Sigmoid colon (tissue), 7 donors: ENCODE measurements at places on chromosomes 12 and 14. TPM values are rescaled to one million over a fixed set of nuclear protein-coding genes. Genes with fewer than 3 reads are reported as not detected.

Gene MAP1LC3B2
- not detected for total RNA-seq

DNA sequence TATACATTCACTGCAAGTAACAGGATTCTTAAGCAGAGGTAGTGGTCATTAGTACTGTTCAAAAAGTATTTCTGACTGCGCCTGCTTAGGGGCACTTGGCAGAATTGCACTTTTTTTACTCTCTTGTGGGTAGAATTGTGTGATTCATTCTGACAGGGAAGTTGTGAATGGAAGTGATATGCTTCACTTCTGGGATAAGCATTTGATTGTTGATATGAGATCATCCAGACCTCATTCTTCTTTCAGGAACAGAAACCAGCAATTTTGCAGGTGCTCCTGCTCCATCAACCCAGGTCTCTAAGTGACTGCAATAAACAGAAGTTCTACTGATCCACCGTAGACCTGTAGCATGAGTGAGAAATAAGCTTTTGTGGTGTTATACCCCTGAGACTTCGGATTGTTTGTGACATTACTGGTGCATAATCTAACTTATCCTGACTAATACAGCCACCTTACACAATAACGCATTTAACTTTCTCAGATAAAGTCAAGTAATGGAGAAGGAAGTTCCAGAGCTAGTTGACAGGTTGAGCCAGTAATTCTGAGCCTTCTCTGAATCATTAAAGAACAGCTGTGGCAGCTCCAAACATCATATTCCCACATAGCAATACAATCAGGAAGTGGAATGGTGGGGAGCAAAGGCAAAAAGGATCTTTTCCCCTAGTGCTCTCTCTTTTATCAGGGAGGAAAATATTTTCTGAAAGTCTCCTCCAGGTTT, 387.9 kb downstream of the SYT1 start:
- DNase-seq: no peak

DNA sequence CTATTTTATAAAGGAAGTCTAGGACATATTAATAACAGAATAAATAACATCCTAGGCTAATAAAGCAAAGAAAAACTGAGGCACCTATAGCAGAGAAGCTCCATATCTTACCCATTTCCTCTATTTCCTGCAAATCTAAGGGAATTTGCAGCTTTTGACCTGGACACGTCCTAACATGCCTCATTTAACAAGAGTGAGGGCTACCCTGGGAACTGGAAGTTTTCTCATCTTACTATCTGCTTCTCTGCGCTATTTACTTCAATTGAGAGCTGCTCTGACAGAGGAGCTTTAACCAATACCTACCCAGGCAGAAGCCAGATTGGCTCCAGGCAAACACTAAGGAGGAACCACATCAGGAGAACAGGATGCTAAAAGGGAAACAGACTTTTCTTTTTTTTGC, 5.7 kb downstream of the YBX3 start:
- DNase-seq: no peak

GRCh38 chr12:93804392-93805179, 127.4 kb downstream of the CRADD start:
- no peak for DNase-seq

Gene MLH3
- 37.8 TPM for total RNA-seq

Gene ATF7IP
- 40.6 TPM for total RNA-seq

DNA sequence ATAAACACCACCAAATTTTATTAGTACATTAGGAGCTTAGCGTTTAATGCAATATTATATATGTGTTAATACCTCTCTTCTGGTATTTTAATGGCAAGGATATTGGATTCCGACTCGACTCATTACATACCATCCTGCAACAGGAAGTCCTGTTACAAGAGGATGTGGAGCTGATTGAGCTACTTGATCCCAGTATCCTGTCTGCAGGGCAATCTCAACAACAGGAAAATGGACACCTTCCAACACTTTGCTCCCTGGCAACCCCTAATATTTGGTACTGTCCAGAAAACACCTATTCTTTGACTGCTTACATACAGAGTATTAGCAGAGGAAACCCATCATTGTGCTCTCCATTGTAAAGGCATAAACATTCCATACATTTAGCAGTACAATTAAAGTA, 45.2 kb downstream of the VEZT start:
- DNase-seq: no peak

Gene NDRG2
- 224 TPM for total RNA-seq

DNA sequence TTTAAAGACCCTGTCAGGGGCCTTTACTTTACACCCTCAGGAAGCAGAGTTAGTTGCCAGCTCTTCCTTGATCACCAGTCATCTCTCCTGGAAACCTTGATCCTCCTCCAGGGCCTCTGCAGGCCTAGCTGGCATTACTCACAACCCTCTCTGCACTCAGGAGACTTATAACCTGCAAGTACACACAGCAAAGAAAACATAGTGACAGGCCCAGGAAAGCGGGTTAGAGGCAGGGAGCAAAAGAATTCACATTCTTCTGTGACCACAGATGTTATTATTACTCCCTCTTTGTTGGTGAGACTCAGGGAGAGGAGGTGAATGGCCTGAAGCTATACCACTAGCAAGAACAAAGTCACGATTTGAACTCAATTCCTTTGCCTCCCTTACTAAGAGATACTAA, 87.4 kb downstream of the OR11H12 start:
- no peak for DNase-seq

Gene SLC10A1
- not detected for total RNA-seq

Gene RFX4
- not detected for total RNA-seq

Gene LTB4R
- 2.1 TPM for total RNA-seq

Gene GDF3
- not detected for total RNA-seq

- no peak for DNase-seq
Observed at GRCh38 chr12:44654646-44655639, 221.2 kb downstream of the NELL2 start.

DNA sequence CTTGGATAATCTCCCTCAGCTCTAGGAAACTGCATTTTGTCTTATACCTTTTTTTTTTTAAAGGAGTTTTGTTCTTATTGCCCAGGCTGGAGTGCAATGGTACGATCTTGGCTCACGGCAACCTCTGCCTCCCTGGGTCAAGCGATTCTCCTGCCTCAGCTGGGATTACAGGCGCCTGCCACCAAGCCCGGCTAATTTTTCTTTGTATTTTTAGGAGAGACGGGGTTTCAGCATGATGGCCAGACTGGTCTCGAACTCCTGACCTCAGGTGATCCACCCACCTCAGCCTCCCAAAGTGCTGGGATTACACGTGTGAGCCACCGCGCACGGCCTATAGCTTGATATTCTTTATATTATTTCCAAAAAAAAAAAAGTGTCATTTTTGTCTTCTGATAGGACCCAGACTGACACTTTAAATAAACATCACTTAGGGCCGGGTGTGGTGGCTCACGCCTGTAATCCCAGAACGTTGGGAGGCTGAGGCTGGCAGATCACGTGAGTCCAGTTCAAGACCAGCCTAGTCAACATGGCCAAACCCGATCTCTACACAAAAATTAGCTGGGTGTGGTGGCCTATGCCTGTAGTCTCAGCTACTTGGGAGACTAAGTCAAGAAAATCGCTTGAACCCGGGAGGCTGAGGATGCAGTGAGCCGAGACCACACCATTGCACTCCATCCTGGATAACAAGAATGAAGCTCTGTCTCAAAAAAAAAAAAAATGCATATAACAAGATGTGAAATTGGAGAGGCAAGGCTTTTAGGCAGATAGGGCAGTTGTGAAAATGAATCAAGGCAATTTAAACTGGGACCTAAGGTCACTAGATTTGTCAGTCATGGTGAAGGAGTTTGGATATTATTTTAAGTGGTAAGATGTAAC, 18.4 kb downstream of the SLC2A3 start:
- no peak for DNase-seq

GRCh38 chr12:34292736-34293625, 270.7 kb downstream of the ALG10 start:
- DNase-seq: peak; percentile 49

Gene GALNT6
- total RNA-seq: 1.6 TPM

Gene AMHR2
- total RNA-seq: not detected

DNA sequence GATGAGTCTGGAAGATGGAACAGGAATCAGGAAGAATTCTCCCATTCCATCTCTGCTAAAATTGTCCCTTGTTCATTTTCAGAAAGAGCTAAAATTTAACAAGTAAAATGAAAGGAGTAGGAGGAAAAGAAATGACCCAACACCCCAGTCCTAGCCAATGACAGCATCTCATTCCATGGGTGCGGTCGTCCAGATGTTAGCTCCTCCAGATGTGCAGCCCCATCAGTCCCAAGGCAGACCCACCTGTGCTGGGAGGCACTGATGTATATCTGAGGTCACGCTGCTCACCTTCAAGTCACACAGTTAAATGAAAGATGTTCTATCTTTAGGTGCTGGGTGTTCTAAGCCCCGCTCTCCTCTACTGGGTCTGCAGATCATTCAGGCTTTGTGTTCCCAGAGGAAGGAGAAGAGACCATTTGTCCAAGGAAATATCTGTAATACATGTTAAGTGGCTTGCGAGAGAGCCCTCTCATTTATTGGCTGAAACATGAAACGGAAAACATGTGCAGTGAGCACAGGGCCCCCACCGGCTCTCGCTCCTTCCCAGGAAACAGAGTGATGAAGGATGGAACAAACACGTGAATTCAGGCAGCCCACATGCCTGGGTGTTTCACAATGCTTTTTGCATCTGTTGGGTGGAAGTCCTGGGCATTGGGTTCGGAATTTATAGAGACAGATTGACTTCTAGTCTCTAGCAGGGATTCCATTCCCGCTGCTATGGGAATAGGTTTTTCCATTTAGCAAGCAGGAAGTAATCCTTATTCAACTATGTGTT, 294.6 kb downstream of the NUAK1 start:
- DNase-seq: peak; percentile 65

- DNase-seq: no peak
Observed at GRCh38 chr14:72810201-72810600, 83.7 kb downstream of the DPF3 start.

DNA sequence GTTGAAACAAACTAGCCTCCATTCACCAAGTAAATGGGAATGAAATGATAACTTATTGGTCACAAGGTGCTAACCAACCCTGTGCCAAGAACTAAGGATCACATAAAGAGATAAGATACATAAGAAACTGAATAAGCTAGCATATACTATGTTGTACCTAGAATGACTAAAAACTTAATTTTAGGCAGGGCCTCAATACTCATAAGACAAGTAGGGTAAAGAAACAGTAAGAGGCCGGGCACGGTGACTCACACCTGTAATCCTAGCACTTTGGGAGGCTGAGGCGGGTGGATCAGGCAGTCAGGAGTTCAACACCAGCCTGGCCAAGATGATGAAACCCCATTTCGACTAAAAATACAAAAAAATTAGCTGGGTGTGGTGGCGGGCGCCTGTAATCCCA, 17.7 kb downstream of the GDF11 start:
- DNase-seq: no peak

DNA sequence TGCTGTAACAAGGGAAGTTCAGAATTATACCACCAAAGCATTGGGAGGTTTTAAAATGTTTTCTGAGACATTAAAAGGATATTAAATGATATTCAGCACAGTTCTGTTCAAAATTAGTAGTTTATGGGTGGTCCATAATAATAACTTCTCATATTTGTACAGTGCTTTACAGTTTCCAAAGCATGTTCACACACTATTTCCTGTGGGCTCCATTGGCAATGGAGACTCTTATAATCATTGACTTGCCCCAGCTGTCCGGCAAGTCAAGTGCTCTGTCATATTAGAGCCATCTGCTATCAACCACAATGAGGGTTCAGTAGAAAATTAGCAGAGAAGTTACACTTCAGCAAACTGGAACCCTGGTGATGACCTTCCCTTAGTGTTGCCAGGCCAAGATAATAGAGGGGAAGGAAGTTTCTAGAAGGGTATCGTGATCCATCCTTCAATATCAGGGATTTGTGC, 526.6 kb upstream of the CCDC196 start:
- DNase-seq: no peak

- no peak for DNase-seq
Observed at GRCh38 chr14:75442166-75442565, 14.3 kb downstream of the JDP2 start.

Gene MMP17
- total RNA-seq: 2.7 TPM

Gene ARHGEF25
- 119 TPM for total RNA-seq

DNA sequence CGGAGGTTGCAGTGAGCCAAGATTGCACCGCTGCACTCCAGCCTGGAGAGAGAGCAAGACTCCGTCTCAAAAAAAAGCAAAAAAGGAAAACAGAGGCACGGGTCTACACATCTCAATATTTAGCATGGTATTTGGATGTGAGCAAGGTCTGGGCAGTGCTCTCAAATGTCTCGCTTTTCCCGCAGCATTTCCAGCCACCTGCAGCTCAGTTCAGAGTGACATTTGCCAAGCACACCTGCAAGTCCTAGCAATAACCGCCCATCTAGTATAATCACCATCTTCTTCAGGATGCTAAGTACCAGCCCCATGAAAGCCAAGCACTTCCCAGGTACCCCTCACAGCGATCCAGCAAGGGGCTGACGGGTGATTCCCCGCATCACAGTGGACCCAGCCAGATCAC, 69.1 kb downstream of the FOXN3 start:
- no peak for DNase-seq

- DNase-seq: no peak
Observed at GRCh38 chr12:79482323-79482722, 208.4 kb downstream of the PAWR start.

Gene C12orf60
- 1.1 TPM for total RNA-seq

Gene TUNAR
- total RNA-seq: not detected

DNA sequence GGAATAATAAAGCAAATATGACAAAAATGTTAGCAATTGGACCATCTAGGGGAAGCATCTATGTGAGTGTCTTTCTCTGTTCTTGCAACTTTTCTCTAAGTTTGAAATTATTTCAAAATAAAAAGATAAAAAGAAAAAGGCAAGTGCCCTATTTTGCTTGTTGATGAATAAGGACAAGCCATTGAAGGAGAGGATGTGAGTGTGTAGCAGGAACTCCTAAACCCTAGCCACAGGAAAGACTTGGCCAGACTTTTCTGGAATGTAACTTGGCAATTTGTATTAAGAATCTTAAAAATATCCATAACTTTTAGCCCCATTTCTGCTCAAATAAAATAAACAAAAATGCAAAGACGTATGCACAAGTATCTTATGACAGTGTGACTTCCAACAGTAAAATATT, 279.4 kb downstream of the CACNA1C start:
- DNase-seq: no peak

Gene PITPNM2
- 6.6 TPM for total RNA-seq

- DNase-seq: no peak
Observed at GRCh38 chr14:60506985-60507829, 1.7 kb upstream of the SIX6 start.

Gene SLC25A47
- total RNA-seq: not detected

Gene FITM1
- total RNA-seq: 0.33 TPM

DNA sequence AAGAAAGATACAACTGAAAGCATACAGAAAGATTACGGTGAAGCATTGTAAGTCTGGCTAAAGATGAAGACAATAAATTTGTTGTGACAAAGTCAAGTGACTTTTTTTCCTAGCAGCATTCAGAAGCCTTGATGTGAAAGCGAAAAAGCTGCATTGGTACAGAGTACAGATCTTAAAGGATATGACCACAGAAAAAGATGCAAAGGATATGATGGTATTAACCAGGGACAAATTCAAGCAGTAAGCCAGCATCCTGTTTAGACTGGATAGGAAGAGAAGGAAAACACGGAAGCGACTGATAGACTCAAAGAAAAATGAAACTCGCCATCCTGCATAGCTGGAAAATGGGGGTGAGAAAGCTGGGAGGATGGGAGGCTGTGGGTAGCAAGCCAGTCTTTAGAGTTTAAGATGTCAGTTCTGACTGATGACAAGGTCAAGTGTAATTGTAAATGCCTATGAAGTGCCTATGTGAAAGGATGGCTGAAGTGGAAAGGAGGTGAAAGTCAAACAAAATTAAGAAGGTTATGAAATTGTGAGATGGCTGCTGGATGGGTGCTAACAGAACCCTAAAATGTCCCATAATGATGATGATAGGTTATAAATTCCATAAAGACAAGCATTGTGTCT, 92.4 kb downstream of the PHLDA1 start:
- DNase-seq: no peak

Gene DENND5B
- 24.3 TPM for total RNA-seq

Gene CLEC1B
- total RNA-seq: not detected

GRCh38 chr12:96850676-96851075, 56.4 kb upstream of the NEDD1 start:
- no peak for DNase-seq
